HuH-7.5 (cell line): ENCODE measurements at places on chromosomes 6 and 20.

DNA sequence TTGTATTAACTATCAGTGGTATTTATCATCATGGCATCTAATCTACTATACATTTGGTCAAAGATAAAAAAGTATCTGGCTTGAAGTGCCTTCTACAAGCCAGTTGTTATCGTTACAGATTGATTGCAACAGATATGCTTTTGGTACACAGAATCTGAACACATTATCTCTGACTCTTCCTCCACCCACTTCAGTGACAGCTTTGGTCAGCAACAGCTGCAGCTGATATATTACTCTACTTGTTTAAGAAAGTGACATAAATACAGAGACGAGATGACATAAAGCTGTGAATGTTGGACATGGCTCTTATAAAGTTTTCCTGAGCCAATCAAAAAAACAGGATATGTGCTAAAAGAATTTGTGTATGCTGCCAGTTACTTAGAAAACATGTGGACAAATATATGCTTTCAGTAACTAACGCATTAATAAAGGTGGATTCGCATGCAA lies 77.6 kb downstream of the HIVEP2 start:
- no peak for DNase-seq

GRCh38 chr20:4592316-4593148 lies 129.2 kb upstream of the PRND start:
- peak; percentile 66 for DNase-seq

DNA sequence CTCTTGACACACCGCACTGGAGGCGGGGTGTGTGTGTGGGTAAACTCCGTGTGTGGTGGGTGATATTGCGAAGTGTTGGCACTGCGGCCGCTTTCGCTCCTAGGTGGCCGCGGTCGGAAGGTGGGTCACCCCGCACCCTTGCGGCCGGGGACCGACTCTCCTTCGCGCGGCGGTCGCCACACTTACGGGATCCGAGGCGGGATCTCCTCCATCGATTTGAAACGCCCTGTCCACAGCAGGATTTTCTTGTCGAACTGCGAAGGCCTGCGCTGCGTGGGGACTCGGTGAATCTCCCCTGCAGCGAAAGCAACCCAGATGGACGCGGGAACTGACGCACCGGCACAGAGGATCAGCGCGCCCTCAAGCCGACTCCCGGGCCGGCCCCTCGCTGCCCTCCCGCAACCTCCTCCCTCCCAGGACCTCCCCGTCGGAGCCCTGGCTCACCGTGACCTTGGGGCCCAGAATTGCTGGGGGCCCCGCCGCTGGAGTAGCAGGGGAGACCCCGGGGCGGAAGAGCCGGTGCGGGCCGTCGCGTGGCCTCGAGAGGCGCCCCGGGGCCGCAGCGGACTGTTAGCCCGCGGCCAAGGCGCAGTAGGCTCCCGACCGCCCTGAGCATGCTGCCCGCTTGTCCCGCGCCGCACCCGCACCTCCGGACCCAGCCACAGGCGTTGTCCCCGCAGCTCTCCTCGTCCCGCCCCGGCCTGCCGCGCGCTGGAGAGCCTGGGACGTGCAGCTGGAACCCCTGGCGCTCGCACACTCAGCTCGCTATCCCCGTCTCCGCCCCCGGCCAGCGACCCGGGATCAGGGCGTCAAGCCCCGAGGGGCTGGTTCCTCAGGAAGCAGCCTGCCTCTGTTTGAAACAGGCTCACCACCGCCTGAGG lies at the start of gene FAM162B:
TSS of gene FAM162B (minus strand) at position 759 of the 881 bp plus-strand sequence. CDS start at position 616, 143 bp downstream.
- DNase-seq: peak; percentile 70

- DNase-seq: no peak
These were observed 36.4 kb downstream of the RIPOR2 start for GRCh38 chr6:24899136-24899996.

DNA sequence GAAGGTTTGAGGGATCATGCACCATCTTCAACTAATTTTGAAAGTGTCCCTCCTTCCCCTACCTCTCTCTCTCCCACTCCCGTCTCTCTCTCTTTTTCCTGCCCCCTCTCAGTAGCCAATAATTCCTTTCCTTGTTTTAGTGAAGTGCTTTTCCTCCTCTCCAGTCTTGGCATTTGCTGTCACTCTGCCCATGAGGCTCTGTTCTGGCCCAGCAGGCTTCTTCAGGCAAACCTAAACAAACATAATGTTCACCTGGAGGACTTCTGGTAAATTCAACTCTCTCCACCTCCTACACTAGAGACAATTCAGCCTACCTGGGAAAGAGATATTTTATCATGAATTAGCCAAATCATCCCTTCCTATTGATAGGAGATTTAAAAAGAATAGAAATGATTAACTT lies 320.4 kb upstream of the RNF24 start:
- no peak for DNase-seq

DNA sequence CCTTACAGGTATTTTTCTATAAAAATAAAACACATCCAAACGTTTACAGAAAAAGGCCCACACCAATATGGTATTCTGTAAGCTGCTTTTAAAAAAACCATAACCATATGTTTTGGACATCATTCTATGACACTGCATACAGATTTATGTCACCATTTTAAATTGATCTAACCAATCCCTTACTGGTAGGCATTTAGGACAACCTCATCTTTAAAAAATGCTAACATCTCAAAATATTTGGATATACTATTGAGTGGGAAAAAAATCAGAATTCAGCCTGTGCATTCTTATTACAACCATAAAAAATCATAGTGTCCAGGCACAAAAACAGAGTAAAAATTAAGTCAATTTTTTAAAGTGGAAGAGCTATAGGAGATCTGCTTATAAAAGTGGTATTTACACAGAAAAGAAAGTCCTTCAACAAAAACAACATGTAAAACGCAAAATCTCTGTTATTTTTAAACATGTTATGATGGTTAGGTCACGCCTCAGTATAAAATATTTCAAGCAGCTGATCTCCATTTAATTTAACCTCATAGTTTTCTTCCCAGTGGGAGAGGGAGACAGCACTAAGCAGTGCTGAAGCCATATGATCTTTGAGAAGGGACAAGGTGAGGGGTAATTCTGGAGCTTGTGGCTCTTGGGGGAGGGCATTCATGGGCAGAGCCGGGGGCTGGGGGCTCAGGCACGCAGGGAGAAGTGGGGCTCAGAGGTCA lies 21.2 kb downstream of the TRAM2 start:
- no peak for DNase-seq

DNA sequence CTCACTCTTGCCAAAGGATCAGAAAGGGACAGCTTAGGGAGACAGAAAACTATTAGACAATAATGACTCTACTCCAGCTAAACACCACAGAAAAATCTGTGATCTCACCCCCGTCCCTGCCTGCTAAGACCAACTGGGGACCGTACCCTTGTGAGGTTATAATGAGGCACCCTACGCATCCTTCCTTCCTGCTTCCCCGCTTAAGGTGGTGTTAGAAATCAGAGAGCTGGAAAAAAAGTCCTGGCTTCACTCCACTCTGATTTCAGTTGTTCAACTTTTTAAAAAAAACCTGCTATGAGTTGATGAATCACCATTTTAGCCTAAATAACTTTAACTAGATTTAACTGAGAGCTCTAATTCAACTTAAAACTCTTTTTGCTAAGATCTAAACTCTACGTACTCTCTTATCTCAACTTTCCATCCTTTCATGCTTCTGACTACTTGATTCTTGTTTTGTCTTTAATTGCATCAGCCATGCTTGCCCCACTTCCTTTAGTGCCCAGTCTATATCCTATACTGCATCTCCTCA lies 35.8 kb upstream of the TMEM14A start:
- DNase-seq: no peak

DNA sequence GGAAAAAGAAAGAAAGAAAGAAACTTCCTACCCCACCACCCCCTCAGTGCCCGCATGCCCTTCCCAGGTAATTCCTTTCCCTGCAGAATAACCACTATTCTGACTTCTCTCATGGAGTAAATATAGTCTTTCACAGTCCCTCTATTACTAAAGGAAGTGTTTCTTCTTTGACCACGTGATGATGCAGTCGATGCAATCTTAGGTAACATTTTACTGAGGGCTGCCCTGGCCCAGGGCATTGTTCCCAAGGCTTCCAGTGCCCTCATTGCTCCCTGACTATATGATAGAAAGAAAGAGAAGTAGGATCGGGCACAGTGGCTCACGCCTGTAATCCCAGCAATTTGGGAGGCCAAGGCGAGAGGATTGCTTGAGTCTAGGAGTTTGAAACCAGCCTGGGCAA lies 29.1 kb downstream of the ARHGAP40 start:
- DNase-seq: no peak

- peak; percentile 62 for DNase-seq
These were observed 950 bp downstream of the PEDS1 start for GRCh38 chr20:50152394-50153152.

- no peak for DNase-seq
These were observed 6.0 kb upstream of the FASTKD5 start for GRCh38 chr20:3165473-3166337.

- peak; percentile 26 for DNase-seq
These were observed 666 bp downstream of the TPD52L1 start for GRCh38 chr6:125154118-125154760.

GRCh38 chr20:24966317-24967012 lies 17.4 kb downstream of the CST7 start:
- DNase-seq: no peak

DNA sequence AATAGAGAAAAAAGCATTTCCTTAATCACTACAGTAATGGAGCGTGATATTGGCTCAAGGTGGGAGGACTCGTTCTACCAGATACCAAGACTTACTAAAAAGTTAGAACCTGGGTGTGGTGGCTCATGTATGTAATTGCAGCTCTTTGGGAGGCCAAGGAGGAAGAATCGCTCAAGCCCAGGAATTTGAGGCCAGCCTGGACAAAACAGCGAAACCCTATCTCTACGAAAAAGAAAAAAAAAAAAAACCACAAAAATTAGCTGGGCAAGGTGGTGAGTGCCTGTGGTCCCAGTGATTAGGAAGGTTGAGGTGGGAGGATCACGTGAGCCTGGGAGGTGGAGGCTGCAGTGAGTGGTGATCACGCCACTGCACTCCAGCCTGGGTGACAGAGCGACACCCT lies 24.0 kb upstream of the ATRN start:
- DNase-seq: no peak

GRCh38 chr6:87909849-87910248 lies 137.8 kb upstream of the SPACA1 start:
- DNase-seq: no peak

DNA sequence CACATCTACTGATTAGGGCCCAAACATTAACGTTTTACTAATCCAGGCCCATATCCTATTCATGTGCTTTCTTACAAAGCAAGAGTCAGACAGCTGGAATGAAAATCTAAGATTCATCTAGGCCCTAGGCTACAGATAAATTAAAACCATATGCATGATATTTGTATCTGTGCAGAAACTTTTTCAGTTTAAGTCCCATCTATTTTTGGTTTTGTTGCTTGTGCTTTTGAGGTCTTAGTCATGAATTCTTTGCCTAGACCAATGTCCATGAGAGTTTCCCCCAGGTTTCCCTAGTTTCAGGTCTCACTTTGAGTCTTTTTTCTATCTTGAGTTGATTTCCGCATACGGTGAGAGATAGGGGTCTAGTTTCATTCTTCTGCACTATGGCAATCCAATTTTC lies 20.2 kb downstream of the ADNP start:
- no peak for DNase-seq

GRCh38 chr20:39381595-39381994 lies 419.5 kb downstream of the DHX35 start:
- DNase-seq: no peak

- no peak for DNase-seq
These were observed 201.5 kb downstream of the DTNBP1 start for GRCh38 chr6:15461127-15461944.

DNA sequence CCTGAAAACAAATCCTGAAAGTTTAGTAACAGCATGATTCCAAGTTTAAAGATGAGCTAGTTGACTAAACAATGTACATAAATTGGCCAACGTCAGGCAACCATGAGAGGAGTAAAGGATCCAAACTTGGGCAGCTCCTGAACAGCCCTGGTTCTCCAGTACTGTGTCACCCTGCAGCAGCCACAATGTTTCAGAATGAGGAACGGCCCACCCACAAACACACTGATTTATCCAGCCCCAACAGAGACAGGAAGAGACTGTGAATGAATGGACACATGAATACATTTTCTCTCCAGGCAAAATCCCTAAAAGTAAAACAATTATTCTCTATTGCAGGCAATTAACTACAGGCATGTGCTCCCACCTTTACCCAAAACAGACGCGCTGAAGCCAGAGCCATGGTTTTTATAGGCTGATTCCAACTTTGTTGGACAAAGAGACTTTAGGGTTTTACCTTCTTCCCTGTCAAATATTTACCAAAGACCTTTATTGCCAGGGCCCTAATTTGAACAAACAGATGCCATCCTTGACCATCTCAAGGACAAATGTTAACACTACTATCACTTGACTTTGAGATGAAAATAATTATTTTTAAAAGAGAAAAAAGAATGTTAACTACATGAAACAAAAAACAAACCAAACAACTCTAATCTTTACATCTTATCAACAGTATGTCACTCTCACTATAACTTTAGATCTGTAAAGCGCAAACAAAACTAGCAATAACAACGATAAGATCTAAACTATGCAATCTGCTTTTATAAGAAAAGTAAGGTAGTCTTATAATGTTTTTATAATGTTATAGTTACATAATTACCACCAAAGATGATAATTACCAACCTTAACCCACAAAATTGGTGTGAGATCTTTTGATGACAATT lies 22.9 kb downstream of the CNKSR3 start:
- no peak for DNase-seq

GRCh38 chr6:28218312-28219248 lies 6.5 kb upstream of the ZSCAN9 start:
- peak; percentile 68 for DNase-seq

DNA sequence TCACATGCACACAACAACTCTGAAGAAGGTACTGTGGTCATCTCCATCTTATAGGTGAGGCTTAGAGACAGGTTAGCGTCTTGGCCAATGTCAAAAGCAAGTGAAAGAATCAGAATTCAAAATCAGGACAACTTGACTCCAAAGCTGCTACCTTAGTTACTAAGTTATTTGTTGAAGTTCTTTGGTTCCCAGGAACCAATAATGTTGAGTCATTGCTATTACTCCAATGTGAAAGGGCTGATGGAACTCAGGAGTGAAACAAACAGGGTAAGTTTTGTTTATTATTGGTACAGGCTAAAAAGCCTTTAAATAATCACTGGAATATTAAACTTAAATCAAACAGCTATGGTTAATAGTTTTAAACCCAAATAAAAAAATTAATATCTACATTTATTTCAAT lies 111.1 kb downstream of the PDSS2 start:
- DNase-seq: no peak

DNA sequence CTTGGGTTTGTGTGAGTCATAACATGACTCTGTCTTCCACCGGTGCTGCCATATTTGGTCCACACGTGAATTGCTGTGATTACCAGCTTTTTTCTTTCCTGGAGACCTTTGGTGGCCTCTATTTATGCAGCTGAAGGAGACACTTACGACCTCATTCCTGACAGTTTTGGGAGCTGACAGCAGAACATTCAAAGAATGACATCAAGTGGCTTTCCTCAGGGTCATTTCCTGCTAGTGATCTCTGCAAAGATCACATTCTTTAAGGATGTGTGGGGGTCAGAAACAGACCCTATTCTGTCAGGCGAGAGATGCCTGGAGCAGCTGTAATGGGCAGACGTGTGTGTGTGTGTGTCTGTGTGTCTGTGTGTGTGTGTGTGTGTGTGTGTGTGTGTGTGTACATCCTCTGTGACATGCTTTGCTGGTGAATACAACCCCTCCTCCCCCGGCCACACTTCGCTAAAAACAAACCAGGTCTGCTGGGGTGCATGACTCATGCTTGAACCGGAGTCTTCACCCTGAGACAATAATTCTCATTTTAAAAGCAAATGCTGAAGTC lies 115.6 kb downstream of the TMEM170B start:
- DNase-seq: no peak

- no peak for DNase-seq
These were observed 89.7 kb downstream of the LY86 start for GRCh38 chr6:6678185-6678671.
